Activated CD4-positive, alpha-beta T cell treated with anti-CD3 and anti-CD28 coated beads, Interleukin-2, amount 50 U/mL, for 48 hours (primary cell): ENCODE measurements at places on chromosomes 2 and 18.

GRCh38 chr2:222447131-222447530 is 22.8 kb downstream of the SGPP2 start:
- DNase-seq: no peak

- no peak for DNase-seq
These were observed 480.2 kb downstream of the LPIN1 start for GRCh38 chr2:12226653-12227052.

DNA sequence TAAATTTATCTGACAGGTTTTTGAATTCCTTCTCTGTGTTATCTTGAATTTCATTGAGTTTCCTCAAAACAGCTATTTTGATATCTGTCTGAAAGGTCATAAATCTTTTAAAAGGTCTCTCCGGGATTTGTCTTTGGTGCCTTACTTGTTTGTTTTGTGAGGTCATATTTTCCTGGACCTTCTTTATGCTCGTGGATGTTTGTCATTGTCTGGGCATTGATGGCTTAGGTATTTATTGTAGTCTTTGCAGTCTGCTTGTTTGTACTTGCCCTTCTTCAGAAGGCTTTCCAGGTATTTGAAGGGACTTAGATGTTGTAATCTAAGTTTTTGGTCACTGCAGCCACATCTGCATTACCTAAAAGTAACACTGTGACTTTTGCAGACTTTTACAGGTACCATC is 355.2 kb downstream of the PARD3B start:
- no peak for DNase-seq

DNA sequence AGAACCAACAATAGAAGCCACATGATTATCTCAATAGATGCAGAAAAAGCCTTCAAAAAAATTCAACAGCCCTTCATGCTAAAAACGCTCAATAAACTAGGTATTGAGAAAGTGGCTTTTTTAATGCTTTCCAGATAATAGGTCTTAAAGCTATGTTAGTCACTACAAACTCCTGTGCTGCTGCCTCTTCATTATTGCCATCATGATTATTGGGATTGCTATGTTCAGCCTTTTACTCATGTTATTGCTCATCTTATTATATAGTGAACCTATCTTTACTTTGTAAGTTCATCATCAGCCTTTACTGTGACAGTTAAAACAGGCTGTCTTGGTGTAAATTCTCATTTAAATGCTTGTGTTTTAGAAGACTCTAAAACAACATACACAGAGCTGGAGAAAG is 1557.2 kb upstream of the ZEB2 start:
- no peak for DNase-seq

GRCh38 chr18:22343613-22344012 is 74.1 kb downstream of the CTAGE1 start:
- no peak for DNase-seq
